ENCODE measurements at places on chromosomes 3 and 15. TPM values are rescaled to one million over a fixed set of nuclear protein-coding genes. Genes with fewer than 3 reads are reported as not detected.

IL5RA gene
- not detected for total RNA-seq

PPP2R3A gene
- 12.3 TPM for total RNA-seq

DAPK2 gene
- total RNA-seq: 6.9 TPM

SPATA16 gene
- not detected for total RNA-seq

GPR149 gene
- total RNA-seq: not detected

ITIH1 gene
- not detected for total RNA-seq

SLC28A1 gene
- not detected for total RNA-seq

THPO gene
- not detected for total RNA-seq

CA12 gene
- total RNA-seq: 107 TPM

FBXL2 gene
- 7.0 TPM for total RNA-seq

ZDHHC23 gene
- total RNA-seq: 0.56 TPM

LOXL1 gene
- total RNA-seq: 410 TPM

LMCD1 gene
- total RNA-seq: 57.5 TPM

TNFAIP8L3 gene
- total RNA-seq: 6.6 TPM

RYR3 gene
- total RNA-seq: 0.10 TPM

AGTR1 gene
- total RNA-seq: 20.5 TPM

Measured in cardiac ventricle fibroblast (primary cell).